ENCODE measurements at places on chromosomes 5 and 9. TPM values are rescaled to one million over a fixed set of nuclear protein-coding genes. Genes with fewer than 3 reads are reported as not detected.

GRCh38 chr9:123851851-123852250 lies 78.1 kb downstream of the DENND1A start:
- no peak overlapping the region for H3K27ac ChIP-seq
- H3K36me3 ChIP-seq, result peaks cover 10% of the 10 kb centered on the region
- H3K4me3 ChIP-seq, result no peak overlapping the region
- no peak for DNase-seq
- no peaks in the 10 kb centered on the region for H3K27me3 ChIP-seq

DNA sequence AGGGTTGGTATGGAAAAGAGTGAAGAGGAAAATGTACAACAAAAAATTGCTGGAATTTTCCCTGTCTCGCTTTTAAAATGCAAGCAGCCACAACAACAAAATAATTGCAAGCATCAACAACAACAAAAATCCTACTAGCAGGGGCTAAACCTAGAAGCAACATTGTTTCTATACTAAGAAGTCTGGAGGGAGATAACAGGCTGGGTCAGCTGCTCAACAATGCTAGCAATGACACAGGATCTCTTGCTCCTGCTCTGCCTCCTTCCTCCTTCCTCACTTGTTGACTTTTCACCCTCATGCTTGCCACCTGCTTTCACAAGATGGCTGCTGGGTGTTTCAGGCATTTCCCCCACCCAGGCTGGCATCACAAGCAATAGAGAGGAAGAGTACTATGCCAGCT lies 7.6 kb upstream of the AOPEP start:
- no peak for DNase-seq
- no peaks in the 10 kb centered on the region for H3K36me3 ChIP-seq
- H3K4me1 ChIP-seq, result no peaks in the 10 kb centered on the region

GPR150 gene
- 0.11 TPM for total RNA-seq

DNA sequence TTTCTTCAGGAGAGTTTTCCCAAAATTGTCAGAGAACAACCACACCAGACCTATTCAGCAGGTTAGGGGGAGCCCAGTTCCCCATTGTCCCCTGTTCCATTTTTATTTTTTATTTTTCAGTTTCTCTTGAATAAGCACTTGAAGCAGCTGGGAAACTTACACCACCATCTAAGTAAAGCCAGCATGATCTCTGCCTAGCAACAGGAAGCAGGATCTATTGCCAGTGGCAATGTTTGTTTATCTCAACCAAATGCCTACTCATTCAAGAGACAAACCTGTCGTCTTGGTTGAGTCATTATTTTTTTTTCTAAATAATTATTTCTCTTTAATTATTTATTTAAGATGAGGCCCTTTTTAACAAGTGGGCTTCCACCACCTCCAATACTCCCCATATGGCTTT lies 379.3 kb downstream of the PLK2 start:
- H3K4me3 ChIP-seq, result no peak overlapping the region
- DNase-seq, result no peak
- no peaks in the 10 kb centered on the region for H3K36me3 ChIP-seq
- no peak overlapping the region for H3K27ac ChIP-seq
- no peaks in the 10 kb centered on the region for H3K4me1 ChIP-seq

DNA sequence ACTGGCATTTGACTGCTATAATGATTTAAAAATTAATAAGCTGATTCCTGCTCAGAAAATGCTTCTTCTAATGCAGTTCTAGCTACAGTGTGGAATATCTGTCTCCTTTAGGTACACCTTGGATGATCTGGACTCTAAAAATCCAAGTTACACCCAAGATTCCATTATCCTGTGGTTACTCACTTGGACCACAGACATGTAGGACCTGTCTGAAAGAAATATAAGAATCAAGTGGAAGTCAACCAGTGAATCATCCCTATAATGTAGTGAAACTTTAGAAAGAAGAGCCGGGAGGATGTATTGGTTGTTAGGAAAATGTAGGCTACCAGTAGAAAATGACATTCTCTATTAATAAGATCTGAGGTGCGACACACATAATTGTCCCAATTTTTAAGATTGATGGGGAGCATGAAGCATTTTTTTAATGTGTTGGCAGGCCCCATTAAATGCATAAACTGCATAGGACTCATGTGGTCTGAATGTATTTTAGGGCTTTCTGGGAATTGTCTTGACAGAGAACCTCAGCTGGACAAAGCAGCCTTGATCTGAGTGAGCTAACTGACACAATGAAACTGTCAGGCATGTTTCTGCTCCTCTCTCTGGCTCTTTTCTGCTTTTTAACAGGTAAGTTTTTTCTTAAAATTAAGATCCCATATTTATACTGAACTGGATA lies at the start of gene SPINK6:
Gene SPINK6 (plus strand): TSS at position 512 of the 673 bp plus-strand sequence. CDS start 55 bp downstream, at position 567.
- no peaks in the 10 kb centered on the region for H3K4me1 ChIP-seq
- no peak for DNase-seq
- H3K4me3 ChIP-seq, result no peak within 1 kb of the TSS
- H3K27me3 ChIP-seq, result peaks cover 4% of the 10 kb centered on the region

DNA sequence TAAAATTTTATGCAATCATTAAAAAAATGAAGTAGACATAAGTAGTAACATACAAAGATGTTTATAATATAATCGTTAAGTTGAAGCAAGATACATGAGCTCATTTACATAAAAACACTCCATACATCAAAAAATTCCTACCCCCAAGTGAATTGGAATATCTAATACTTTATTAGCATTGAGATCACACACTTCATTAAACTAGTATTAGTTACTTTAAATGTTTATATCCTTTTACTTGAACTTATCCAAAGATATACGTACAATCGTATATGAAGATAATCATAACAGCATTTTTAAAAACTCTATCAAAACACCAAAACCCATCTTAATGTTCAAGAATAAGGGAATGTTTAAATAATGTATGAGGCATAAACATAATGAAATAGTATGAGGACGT lies 275.1 kb downstream of the RFX3 start:
- H3K36me3 ChIP-seq, result peaks cover 2% of the 10 kb centered on the region
- no peak overlapping the region for H3K27ac ChIP-seq
- no peak for DNase-seq
- H3K27me3 ChIP-seq, result no peaks in the 10 kb centered on the region
- H3K4me1 ChIP-seq, result no peaks in the 10 kb centered on the region

DNA sequence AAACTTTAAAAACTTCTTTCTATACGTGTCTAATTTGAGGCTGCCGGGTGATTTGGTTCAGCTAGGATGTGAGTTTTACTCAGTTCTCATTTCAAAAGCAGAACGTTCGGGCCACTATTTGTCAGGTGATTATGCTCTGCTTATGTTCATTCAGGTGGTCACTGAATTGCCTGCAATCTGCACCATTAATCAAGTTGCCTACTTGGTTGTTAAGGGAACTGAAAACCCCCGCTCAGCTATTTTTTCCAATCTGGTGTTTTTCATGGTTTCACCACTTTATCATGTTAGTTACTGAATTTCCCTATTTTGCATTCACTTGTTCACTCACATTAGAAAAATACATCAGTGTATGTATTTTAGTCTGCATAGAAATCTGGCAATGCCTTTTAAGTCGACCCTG lies 523.0 kb downstream of the CSNK1G3 start:
- no peaks in the 10 kb centered on the region for H3K27me3 ChIP-seq
- DNase-seq, result no peak
- H3K27ac ChIP-seq, result no peak overlapping the region
- H3K4me1 ChIP-seq, result no peaks in the 10 kb centered on the region

- H3K27ac ChIP-seq, result no peak overlapping the region
- no peak for DNase-seq
- no peaks in the 10 kb centered on the region for H3K27me3 ChIP-seq
- H3K36me3 ChIP-seq, result no peaks in the 10 kb centered on the region
- no peak overlapping the region for H3K4me3 ChIP-seq
These were observed 17.3 kb upstream of the LPCAT1 start for GRCh38 chr5:1540831-1541701.
